ENCODE measurements at places on chromosomes 1 and 21. TPM values are rescaled to one million over a fixed set of nuclear protein-coding genes. Genes with fewer than 3 reads are reported as not detected.

DNA sequence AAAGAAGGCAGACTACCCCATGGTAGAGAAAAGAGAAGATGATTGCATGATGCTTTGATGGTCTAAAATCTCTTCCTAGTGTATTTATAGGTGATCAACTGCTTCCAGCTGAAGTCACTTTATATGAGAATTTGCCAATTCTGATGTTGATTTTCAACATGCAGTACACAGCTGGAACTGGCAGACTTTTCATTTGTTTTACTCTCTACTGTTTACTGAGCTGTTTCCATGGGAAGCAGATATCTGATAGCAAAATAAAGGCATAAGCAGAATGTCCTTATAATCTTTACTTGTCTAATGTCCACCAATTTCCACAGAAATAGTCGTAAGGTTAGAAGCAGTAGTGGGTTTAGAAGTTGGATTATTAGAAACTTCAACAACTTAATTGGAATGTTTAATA is 74.9 kb downstream of the SYDE2 start:
- no peak for DNase-seq

DNA sequence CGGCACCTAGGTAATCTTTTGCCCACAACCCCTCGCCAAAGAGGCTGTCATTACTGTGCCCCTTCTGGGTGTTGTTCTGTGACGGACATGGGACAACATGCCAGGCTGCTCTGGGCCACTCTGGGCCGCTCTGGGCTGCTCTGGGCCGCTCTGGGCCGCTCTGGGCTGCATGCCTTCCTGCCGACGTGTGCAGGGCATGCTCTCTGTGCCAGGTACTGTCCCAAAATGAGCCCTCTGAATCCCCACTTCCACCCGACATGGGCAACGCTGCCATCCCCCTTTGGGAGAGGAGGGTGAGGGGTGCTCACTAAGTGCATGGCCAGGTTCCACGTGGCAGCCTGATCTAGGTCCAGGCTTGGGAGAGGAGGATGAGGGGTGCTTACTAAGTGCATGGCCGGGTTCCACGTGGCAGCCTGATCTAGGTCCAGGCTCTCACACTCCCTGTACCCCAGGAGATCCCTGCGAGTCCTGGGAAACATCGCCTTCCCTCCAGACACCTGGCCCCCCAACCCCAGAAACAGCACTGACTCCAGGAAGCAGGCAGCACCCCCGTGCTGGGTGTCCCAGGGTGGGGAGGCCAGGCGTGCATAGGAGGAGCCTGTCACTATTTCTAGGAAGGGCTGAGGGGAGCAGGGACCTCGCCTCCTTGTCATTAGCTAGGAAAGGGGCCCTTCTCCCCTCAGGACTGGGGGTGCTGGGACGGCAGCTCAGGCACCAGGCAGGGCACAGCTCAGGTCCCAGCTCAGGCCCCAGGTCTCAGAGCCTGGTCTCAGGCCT is 16.5 kb downstream of the TTC34 start:
- DNase-seq: peak; percentile 20

DNA sequence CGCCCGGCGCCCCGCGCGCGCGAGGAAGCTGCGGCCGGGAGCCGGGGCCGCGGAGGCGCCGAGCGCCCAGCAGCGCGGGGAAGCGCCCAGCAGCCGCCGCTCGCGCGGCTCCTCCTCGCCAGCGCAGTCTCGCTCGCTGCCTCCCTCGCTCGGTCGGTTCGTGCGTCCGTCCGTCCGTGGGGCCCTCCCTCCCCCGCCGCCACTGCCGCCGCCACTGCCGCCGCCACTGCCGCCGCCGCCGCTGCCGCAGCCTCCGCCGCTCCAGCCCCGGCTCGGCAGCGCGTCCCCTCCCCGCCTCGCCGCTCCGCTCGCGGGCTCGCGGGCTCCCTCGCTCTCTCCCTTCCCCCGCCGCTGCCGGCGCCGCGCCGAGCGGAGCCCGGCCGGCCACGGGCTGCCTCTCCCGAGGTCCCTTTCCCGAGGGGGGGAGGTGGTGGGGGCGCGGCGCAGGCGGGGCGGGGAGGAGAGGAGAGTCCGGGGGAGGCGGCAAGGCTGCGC is at the start of gene KCND3:
Gene KCND3, minus strand, starts transcription at position 138 of the 495 bp plus-strand sequence.
- no peak for DNase-seq

DNA sequence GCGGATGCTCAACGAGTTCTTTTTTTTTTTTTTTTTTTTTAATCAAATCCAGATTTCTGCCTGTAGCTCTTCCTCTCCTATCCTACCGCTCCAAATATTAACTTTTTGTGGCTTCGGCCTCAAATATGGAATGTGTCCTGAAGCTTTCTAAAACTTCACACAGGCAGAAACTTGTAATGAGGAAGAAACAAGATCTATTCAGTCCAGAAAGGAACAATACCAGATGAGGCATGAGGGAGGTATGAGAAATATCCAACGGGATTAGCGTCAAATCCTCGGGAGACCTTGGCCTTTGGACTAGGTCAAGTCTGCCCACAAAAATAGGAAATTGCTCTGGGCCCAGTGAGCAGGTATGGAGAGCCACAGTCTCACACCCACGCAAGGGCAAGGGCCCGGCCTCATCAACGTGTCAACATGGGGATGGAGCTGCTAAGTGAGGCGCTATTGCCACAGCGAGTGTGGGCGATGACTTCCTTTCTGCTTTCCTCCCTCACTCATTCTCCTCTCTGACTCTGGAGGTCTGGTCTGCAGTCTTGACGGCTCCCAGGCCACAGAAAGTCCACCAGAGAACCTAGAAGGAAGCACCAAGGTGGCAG is 66.6 kb downstream of the BCAR3 start:
- DNase-seq: peak; percentile 65

DNA sequence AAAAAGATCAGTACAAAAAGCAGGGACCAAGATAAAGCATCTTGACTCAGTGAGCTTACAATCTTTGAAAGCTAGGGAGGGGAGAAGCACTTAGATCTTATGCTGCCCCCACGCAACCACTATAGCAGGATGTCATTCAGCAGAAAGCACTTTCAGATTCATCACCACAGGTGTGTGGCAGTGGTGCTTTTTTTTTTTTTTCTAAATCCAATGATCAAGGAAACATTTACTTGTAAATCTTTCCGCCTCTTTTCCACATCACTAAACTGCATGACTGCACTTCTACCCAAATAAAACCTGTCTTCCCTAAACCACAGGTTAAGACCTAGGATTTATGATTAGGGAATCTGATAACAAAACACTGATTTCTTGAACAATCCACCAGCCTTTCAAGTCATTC is 154.8 kb downstream of the SLC45A1 start:
- no peak for DNase-seq

- no peak for DNase-seq
Measured at GRCh38 chr1:51740652-51741051, 123.8 kb downstream of the OSBPL9 start.

DNA sequence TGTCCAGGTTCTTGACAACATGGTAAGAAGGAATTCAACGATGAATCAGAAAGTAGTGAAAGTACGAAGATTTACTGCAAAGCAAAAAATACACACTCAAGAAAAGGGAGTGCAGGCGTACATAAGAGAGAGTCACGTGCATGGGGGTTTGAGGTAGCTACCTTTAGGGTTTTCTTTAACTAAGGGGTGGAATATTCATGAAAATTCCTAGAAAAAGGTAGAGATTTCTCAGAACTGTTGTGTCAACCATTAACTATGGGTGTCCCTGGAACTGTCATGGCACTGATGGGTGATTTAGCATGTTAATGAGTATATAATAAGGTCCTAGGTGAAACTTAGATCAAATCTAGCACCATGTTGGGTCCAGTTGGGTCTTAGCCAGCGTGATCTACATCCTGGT is 22.5 kb upstream of the SYDE2 start:
- no peak for DNase-seq

- DNase-seq: no peak
Measured at GRCh38 chr1:167090314-167090942, at the start of gene GPA33. Gene GPA33, minus strand, starts transcription at chr1:167090377. Its CDS starts 90 bp downstream, at chr1:167090287.

- peak; percentile 57 for DNase-seq
Measured at GRCh38 chr1:8122477-8123407, 96.6 kb upstream of the ERRFI1 start.

Gene SPRR5
- not detected for total RNA-seq

Gene XCL2
- not detected for total RNA-seq

GRCh38 chr1:209593747-209594146 is 10.2 kb downstream of the CAMK1G start:
- DNase-seq: no peak

DNA sequence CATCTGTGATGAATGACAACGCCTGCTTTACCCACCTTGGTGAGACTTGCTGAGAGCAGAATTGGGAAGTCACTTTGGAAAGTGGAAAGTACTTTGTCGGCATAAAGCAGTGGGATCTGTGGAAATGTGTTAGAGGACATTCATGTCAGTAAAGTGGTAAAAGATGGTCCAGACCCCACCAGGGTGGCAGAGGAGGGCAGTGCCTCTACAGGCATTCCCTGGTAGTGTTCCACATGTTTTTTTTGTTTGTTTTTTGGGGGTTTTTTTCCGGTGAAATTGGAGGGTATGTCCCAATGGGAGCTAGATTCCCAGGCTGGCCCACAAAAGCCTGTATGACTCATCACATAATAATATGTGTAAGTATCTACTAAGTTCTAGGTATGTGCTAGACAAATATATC is 80.6 kb downstream of the ELAVL4 start:
- no peak for DNase-seq

Gene KRTAP19-3
- not detected for total RNA-seq

- DNase-seq: no peak
Measured at GRCh38 chr1:203609979-203610493, 16.6 kb upstream of the ATP2B4 start.

Gene S100A14
- total RNA-seq: not detected

DNA sequence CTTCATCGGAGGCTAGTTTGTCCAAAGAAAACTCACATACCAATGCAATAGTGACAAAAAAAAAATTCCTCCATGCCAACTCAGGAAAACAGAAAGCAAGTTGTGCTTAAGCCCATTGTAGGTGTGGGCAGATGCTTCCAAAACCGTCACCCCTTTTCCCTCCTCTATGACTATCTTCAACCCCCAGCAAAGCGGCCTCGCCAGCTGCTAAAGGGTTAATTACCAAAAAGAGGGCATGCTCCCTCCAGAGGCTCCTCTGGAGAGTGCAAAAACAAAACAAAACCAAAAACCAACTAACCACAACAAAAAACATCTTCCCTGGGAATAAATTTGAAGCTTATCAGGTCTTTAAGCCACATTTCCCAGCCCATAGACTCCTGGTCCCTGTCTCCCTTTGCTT is 1.2 kb downstream of the LMOD1 start:
- DNase-seq: no peak

Gene ANXA9
- total RNA-seq: not detected

GRCh38 chr1:43288058-43288784 is 2.8 kb upstream of the C1orf210 start:
- no peak for DNase-seq

GRCh38 chr1:164700683-164701082 is 141.7 kb downstream of the PBX1 start:
- no peak for DNase-seq
